Activated CD4-positive, alpha-beta T cell treated with anti-CD3 and anti-CD28 coated beads, Interleukin-2, Interleukin-6, amounts not matched to agents 100 ng/mL and 50 ng/mL, durations not matched to agents 16 hours and 8 hours (primary cell): ENCODE measurements at places on chromosomes 1 and 21.
A peak's percentile ranks its signal among the peaks of the same experiment; 100 is the strongest.

GRCh38 chr21:44875316-44875700 is 1.8 kb upstream of the PTTG1IP start:
- DNase-seq: peak; percentile 51

DNA sequence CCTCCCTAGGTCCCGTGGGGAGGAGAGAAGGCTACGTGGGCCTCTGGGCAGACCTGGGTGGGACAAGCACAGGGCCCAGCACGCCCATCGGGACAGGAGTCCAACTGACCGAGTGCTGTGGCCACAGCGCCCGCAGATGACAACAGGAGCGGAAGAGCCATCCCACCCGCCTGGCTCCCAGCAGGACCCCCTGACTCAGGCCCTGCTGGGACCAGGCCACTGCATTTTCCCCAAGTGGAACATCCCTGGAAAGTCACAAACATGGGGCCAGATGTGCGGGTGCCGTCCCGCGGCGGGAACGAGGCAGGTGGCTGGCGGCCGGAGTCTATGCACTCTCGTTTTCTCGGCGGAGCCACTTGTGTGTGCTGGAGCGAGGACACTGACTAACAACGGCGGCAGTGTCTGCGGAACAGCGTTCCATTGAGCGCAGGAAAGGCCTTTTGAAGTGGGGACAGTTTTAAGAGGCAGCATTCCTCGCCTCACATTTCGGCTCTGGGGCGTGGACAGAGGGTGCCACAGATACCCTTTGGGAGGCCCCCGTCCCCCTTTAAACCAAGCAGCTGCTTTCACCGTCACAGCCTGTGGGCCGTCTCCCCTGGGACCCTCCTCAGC is 93.7 kb upstream of the ARHGEF16 start:
- no peak for DNase-seq

DNA sequence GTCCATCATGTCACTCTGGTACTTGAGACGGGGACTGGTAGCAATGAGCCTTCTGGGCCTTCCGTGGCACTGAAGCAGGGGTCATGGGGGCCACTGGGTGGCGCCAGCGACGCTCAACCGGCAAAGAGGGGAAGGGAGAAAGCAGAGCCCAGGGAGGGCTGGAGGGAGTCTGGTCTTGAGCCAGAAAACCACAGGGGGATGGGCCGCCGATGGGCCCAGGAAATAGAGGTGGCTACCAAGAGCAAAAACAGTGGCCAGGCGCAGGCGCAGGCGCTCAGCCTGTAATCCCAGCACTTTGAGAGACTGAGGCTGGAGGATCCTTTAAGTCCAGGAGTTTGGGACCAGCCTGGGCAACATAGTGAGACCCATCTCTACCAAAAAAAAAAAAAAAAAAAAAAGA is 21.8 kb downstream of the EXOC8 start:
- peak; percentile 57 for DNase-seq

GRCh38 chr1:5508669-5509330 is 483.4 kb downstream of the NPHP4 start:
- no peak for DNase-seq

GRCh38 chr1:112805155-112805853 is 90.2 kb upstream of the PPM1J start:
- no peak for DNase-seq

DNA sequence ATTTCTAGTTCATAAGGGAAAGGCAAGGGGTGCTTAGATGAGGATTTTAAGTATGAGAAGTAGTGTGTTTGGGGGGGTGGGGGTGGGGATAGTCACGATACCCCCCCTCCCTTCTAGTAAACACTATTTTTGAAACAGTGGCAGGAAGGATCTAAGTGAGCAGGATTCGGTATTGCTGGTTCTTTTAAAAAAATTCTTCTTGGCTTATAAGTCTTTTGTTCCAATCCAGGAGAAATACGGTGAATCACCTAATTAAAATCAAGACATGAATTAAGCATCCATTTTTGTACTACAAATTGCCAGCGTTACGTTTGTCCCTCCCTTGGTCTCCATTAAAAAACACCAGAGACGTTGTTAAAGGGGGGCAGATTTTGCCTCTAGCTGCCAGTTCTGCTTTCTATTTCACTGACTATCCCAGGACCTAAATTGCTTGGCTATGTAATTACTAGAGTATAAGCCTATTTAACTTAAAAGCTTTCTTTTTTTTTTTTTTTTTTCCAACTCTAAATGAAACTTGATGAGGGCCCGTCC is 911 bp downstream of the LMO4 start:
- DNase-seq: peak; percentile 32

- DNase-seq: peak; percentile 66
Observed at GRCh38 chr1:85576642-85577418, 3.7 kb upstream of the CCN1 start.

- DNase-seq: peak; percentile 49
Observed at GRCh38 chr1:64246294-64246917, 43.0 kb downstream of the UBE2U start.

- no peak for DNase-seq
Observed at GRCh38 chr1:159207774-159208173, 3.1 kb downstream of the ACKR1 start.

DNA sequence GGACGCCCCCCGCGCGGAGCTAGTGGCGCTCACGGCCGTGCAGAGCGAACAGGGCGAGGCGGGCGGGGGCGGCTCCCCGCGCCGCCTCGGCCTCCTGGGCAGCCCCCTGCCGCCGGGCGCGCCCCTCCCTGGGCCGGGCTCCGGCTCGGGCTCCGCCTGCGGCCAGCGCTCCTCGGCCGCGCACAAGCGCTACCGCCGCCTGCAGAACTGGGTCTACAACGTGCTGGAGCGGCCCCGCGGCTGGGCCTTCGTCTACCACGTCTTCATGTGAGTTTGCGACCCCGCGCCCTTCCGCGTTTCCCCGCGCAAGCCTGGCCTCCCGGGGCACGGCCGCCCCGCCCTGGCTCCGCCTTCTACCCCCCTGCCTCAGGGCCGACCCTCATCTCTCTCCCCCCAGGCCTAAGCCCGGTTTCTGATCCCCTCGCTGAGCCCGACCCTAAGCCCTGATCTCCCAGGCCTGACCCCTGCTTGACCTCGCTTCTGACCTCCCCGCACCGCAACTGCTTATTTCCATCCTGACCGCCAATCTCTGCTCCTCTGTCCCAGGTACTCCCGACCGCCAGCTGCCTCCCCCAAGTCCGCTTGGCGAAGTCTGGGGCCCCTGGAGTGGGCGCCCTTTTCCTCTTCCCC is 669 bp downstream of the KCNQ4 start:
- no peak for DNase-seq

- DNase-seq: no peak
Observed at GRCh38 chr1:40637470-40638007, 27.9 kb downstream of the RIMS3 start.

DNA sequence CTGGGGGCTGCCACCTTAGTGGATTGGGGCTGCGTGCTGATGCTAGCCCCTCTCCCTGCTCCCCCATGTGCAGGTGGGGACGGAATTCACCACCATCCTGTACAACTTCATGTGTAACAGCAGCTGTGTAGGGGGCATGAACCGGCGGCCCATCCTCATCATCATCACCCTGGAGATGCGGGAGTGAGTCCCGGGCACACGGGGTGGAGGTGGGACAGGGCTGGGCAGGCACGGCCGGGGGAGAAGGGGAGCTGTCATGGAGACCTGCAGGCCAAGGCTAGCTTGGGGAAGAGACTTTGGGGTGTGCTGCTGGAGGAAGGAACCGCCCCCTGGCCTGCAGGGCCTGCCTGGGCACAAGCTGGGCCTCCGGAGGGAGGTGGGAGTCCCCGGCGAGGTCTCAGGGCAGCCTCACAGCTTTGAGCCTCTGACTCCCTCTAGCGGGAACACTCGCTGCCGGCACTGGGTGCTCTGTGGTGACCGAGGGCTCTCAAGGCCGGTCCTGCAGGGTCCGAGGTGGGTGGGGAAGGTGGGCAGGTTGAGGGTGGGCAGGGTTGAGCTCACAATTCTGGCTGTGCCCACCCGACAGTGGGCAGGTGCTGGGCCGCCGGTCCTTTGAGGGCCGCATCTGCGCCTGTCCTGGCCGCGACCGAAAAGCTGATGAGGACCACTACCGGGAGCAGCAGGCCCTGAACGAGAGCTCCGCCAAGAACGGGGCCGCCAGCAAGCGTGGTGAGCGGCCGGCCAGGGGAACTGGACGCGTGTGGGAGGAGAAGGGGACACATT is 25.0 kb upstream of the CCDC27 start:
- DNase-seq: peak; percentile 22

DNA sequence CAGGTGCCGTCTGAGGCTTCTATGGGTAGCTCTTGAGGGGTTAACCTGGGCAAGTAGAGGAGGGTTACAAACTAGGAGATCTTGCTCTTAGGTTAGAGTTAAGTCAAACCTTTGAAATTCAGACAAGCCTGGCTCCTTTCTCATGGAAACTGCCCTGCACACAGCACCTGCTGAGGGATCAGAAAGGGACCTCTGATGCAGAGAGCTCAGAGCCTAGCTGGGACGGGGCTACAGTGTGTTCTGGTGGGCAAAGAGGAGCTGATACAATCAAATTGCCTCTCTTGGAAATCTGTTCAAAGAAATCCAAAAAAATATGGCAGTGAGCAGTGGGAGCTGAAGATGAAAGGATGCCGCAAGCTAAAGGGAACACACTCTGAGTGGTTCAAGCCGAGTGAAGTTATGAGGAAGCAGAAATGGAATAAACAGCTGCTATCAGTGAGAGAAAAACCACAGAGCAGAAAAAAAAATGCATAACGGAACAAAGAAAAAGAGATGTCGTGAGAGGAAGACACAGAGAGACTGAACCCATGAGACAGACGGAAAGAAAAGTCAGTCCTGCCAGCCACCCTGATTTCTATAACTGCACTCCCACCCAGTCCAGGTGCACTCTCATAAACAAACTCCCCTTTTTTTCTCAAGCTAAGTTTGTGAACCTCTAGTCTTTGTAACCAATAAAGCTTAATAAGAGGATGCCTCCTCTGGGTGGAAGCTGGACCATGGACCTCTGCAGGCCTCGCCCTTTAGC is 26.6 kb downstream of the PAFAH2 start:
- peak; percentile 27 for DNase-seq
